ENCODE measurements at places on chromosomes 16 and 17. TPM values are rescaled to one million over a fixed set of nuclear protein-coding genes. Genes with fewer than 3 reads are reported as not detected.
A peak's percentile ranks its signal among the peaks of the same experiment; 100 is the strongest.

- H3K27ac ChIP-seq, result no peak overlapping the region
- no peaks in the 10 kb centered on the region for H3K27me3 ChIP-seq
- H3K4me3 ChIP-seq, result no peak overlapping the region
- no peaks in the 10 kb centered on the region for H3K4me1 ChIP-seq
- DNase-seq, result no peak
Measured at GRCh38 chr17:27400991-27401390, 55.3 kb upstream of the KSR1 start.

DNA sequence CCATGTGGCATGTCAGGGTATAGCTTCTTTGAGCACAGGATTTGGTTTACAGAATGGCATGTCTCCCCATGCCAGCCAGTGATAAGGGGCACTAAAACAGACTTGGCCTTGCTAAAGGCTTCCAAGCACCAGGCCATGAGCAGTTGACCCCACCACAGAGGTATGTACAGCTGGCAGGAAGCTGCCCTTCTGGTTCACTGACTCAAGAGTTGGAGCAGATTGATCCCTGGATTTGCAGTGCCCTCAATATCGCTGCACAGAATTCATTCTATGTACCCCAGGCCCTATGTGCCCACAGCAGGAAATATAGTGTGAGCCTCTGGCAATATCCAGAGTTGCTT, 24.3 kb downstream of the HLF start:
- peaks cover 11% of the 10 kb centered on the region for H3K4me1 ChIP-seq
- DNase-seq, result no peak

GRCh38 chr16:58230259-58230658, 32.4 kb upstream of the CSNK2A2 start:
- no peak overlapping the region for H3K27ac ChIP-seq
- no peaks in the 10 kb centered on the region for H3K36me3 ChIP-seq
- no peak for DNase-seq
- no peaks in the 10 kb centered on the region for H3K4me1 ChIP-seq

GRCh38 chr17:14201021-14201987, 35.4 kb downstream of the CDRT15 start:
- H3K4me1 ChIP-seq, result peaks cover 95% of the 10 kb centered on the region
- peak overlapping the region; percentile 10 for H3K4me3 ChIP-seq
- H3K27ac ChIP-seq, result peak overlapping the region; percentile 79
- no peaks in the 10 kb centered on the region for H3K27me3 ChIP-seq

GRCh38 chr17:46179375-46179999, 13.7 kb downstream of the KANSL1 start:
- DNase-seq, result peak; percentile 32
- H3K36me3 ChIP-seq, result no peaks in the 10 kb centered on the region
- no peaks in the 10 kb centered on the region for H3K27me3 ChIP-seq
- H3K27ac ChIP-seq, result no peak overlapping the region
- H3K4me3 ChIP-seq, result no peak overlapping the region

Gene KRTAP4-9
- not detected for total RNA-seq

Gene TMEM106A
- total RNA-seq, result 6.3 TPM

Gene TM4SF5
- not detected for total RNA-seq

Gene PLK1
- 0.85 TPM for total RNA-seq
